ENCODE measurements at places on chromosomes 6 and 20.

- no peak for DNase-seq
Measured at GRCh38 chr6:95230071-95230740, 347.1 kb upstream of the MANEA start.

- DNase-seq: no peak
Measured at GRCh38 chr6:31272436-31272835, 544 bp upstream of the HLA-C start.

GRCh38 chr6:45507186-45507585, 129.5 kb upstream of the SUPT3H start:
- no peak for DNase-seq

- DNase-seq: no peak
Measured at GRCh38 chr6:13339863-13340630, 11.7 kb upstream of the TBC1D7 start.

DNA sequence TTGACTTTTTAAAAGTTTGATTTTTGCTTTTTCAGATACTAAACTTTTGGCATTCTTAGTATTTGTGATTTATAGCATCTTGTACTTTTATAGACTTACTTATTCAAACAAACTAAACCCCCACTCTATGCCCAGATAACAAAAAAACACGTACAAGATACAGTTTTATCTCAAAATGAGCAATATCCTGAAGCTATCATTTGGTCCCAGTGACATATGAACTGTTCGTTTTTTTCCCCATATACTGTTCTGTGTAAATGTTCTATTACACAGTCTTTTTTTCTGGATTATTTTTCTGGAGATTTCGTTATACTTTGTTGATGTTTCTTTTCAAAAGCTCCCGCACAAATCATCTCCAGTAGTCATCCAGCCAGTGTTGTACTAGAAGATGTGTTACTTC, 27.3 kb upstream of the SERINC3 start:
- no peak for DNase-seq

DNA sequence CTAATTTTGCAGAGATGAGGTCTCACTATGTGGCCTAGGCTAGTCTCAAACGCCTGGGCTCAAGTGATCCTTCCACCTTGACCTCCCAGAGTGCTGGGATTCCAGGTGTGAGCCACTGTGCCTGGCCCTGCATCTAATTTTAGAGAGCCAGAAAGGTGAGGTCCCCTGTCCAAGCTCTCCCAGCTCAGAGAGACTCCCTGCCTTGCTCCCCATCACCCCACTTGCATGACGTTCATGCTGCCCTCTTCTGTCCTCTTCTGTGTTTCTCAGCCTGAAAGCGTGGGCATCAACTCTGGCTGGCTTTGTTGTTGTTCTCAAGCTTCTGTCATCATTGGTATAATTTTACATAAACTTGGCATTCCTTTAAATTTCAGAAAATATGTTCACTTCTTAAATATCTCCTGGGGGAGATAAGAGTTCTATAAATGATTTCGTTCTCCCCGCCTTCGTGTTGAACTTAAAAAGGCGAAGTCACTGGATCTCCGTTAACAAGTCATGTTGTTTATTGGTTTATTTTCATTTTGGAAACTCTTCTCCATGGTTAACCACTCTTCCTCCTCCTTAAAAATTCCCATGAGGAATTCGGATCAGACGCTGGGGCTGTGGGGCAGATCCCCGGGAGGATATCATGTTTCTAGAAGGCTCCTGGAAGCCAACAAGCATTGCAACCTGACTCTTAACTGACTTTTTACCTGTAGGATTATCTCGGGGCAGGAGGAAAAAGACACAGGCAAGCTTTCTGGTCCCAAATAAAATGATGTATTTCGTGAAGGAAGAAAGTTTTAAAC, 13.2 kb upstream of the PARD6B start:
- DNase-seq: no peak
